ENCODE measurements at places on chromosomes 11 and 22.
A peak's percentile ranks its signal among the peaks of the same experiment; 100 is the strongest.

- DNase-seq, result peak; percentile 51
Measured at GRCh38 chr11:1341928-1342524, 32.6 kb upstream of the TOLLIP start.

GRCh38 chr11:1567721-1568100 is 4.4 kb downstream of the DUSP8 start:
- no peak for DNase-seq

- DNase-seq, result no peak
Measured at GRCh38 chr22:33062361-33062760, 4.2 kb upstream of the SYN3 start.

DNA sequence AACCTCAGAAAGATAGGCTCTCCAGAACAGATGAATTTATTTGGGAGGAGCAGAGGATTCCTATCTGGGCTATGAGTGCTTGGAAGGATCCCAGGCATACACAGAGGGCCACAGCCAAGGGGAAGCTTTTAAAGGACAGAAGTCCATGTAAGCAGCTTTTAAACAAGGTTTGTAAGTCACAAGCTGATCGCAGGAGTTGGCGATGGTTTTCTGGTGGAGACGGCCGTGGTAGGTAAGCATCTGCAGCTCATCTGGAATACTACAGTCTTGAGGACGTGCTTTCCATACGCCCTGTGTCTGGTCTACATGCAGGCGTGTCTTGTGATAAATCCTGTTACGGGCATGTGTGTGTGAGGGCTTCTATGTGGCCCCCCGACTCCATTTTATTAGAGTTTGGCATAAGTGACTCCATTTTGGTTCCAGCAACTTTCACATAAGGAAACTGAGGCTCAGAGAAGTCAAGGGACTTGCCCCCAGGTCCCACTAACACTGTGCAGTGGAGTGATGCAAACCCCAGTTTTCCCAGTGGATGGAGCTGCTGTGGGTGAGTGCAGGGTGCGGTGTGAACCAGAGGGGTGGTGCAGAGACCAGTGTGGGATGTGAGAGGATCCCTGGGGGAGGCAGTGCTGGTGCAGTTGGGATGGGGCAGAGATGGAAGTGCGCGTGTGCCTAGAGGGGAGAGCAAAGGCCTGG is 11.8 kb upstream of the ACY3 start:
- DNase-seq, result no peak

DNA sequence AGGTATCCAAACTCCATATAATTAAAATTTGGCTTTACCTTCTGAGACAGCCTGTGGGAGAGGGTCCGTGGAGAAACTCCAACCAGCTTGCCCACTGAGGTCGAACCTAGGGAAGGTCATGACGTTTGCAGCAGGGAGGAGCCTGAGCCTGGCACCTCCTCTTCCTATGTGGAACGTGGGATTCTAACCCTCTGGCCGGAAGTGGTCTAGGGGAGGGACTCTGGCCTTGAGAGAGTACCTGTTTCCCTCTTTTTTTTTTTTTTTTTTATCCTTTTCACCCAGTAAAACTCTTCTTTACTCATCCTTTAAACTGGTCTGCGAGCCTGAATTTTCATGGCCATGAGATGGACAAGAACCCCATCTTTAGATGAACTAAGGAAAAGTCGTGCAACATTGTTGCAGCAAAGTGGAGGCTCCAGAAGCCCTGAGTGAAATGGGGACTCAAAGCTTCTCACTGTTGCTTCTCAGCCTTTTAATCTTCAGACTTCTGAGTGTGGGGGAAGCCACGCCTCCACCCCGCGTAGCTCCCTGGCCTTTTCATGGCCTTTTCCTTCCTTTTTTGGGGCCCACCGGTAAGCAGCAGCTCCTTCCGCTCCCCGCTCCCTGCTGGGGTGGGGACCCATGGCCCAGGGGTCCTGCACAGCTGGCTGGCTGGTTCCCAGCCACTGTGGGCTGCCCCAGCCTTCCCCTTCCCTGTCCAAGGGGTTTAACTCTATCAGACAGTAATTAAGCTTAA is 1359.9 kb downstream of the LRRC4C start:
- no peak for DNase-seq

DNA sequence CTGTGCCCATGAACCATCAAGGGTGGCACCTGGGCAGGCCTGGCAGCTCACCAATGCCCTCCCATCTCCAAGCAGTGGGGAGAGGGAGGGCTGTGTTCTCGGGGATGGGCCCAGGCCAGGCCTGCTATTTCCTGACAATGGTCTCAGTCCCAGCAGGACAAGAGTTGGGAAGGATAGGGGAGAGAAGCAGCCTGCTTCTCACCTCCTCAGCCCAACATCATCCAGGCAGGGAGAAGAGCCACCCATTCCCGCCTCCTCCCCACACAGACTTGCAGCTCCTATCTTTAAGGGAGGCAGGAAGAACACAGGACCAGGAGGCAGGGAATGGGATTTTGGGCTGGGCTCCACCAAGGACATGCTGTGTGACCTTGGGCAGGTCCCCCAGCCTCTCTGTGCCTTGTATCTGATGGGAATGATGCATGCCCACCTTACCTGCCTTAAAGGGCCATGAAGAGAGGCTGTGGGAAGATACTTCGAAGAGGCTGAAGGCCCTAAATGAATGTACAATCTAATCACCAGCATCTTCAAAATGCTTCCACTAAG is 108.7 kb downstream of the DSCAML1 start:
- no peak for DNase-seq

GRCh38 chr22:36595940-36596339 is 67.0 kb upstream of the EIF3D start:
- no peak for DNase-seq

DNA sequence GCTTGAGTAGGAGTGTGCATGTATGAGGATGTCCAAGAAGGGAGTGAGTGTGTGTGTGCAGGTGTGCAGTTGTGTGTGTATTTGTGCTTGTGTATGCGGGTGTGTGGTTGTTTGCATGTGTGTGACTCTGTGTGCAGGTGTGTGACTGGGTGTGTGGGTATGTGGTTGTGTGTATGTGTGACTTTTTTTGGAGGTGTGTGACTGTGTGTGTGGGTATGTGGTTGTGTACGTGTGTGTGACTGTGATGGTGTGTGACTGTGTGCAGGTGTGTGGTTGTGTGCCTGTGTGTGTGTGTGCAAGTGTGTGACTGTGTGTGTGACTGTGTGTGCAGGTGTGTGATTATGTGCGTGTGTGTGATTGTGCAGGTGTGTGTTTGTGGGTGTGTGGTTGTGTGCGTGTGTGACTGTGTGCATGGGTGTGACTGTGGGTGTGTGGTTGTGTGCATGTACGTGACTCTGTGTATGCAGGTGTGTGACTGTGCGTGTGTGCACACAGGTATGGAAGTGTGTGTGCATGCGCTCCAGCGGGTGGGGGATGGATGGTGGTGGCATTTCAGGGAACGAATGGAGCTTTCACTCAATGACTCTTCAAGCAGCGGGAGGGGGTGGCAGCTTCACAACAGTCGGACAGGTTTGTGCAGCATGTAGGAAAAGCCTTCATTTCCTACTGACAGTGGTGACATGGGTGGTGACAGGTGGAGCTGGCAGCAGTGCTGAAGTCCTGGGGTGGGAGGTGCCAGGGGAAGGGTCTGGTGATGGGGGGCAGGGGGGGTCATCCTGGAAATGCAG is 47.6 kb downstream of the CACNA1I start:
- no peak for DNase-seq

GRCh38 chr11:20342347-20343141 is 21.0 kb upstream of the HTATIP2 start:
- DNase-seq, result no peak

DNA sequence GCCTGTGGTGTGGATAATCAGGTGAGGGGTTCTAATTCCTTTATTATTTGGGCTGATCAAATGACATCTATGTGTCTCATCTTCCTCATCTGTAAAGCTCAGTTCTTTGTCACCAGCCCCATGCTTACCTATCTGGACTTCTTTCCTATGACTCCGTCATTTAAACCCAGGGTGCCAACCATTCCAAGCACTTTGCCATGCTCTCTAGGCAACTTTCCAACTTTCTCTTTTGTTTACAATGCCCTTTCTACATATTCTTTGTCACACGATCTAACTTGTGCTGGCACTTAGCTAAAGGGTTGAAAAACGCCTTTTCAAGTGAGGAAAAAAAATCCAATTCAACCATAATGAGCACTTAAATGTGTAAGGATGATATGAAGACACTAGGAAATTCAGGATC is 27.9 kb downstream of the EXPH5 start:
- no peak for DNase-seq

GRCh38 chr11:118748056-118748455 is 42.9 kb downstream of the DDX6 start:
- no peak for DNase-seq

GRCh38 chr22:37310815-37311595 is 28.7 kb downstream of the CYTH4 start:
- DNase-seq, result no peak

GRCh38 chr11:129729216-129729615 is 86.4 kb upstream of the TMEM45B start:
- DNase-seq, result no peak

DNA sequence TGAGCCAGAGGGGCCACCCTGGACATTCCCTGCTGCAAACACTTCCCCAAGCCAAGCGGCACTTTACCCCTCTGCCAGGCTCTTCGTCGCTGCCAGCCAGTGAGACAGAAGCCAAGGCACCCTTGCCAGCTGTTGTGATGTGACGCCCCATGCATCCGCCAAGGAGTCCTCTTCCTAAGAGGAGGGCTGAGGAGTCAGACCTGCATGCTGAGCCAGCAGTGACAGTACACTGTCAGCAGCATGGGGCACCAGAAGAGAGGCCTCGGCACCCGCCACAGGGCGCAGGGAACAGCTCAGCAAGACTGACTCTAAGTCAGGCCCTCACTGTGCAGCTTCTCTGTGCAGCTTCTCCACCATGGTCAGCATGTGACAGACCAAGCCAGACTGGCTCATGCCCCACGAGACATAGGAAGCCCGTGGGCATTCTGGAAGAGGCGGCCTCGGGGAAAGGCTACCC is 26.4 kb downstream of the VPS37C start:
- no peak for DNase-seq

- no peak for DNase-seq
Measured at GRCh38 chr22:44525941-44526778, 28.1 kb upstream of the RTL6 start.

GRCh38 chr11:27700351-27701301 is at the start of gene BDNF:
Gene BDNF, minus strand, starts transcription at chr11:27700455. Its CDS starts 41,891 bp downstream, at chr11:27658564.
- DNase-seq, result peak; percentile 75

DNA sequence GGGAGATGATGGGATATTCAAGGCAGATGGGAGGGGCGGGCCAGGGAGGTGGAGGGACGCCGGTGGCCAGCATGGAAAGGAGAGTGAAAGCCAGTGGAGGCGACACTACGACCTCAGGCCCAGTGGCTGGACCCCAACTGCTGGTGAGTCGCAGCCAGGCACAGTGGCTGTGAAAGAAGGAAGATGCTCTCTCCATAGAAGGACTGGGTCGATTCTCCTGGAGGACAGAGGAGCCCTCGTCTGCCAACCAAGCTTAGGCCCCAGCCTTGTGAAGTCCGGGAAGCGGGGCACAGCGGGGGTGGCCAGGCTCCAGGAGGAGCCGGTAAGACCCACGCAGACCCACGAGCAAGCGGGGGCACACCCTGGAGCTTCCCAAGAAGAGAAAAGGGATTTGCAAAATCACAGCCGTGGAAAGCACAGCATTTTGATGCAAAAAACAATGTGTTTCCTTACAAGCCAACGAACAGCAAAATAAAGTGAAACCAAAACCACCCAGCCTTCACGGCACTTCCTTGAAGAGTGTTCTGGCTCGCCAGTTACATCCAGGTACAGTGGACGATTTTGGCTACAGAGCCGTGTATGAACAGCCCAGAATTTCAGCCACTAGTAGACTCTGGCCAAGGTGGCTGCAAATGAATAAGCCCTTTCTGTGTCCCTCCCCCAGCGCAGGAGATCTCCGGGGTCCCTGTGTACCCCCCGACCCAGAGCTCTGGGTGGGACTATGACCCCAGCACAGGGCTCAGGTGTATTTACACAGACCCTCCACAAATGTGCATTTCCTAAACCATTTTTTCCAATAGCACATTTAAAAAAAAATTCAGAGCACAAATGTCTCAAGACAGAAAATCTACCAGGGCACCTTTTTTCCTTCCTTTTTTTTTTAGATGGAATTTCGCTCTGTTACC is 96.9 kb downstream of the TRMU start:
- DNase-seq, result no peak

- DNase-seq, result peak; percentile 76
Measured at GRCh38 chr11:2305140-2305778, 3.4 kb downstream of the TSPAN32 start.

GRCh38 chr11:93329936-93330445 is 551 bp upstream of the DEUP1 start:
- DNase-seq, result no peak

DNA sequence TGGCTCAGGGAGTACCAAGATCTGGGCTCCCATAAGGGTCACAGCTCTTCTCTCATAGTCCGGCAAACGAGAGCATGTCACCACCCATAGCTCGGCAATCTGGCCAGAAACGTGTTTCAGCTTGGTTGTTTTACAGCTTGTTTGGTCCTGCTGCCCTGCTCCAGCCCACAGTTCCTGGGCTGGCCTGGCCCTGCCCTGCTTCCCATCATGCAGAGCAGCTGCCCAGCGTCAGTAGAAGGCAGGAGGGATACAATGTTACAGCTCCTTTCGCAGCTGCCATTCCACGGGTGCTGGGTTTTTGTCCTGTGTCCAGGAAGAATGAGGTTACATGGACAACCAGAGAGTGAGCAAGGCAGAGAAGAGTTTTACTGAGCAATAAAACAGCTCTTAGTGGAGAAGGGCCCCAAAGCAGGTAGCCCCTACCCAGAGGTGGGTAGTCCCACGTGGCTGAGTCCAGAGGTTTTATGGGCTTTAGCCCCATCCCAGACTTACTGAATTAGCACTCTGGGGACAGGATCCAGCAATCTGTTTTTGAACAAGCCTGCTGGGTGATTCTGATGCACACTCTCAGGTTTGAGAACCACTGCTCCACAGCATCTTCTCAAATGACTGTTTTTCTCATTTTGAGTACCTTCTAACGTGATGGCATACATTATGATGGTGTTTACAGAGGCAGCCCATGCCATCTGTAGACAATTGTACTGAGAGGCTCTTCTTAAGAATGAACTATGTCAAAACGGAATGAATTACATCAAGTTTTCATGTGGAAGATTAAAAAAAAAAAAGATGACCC is 5.8 kb upstream of the MS4A18 start:
- no peak for DNase-seq

DNA sequence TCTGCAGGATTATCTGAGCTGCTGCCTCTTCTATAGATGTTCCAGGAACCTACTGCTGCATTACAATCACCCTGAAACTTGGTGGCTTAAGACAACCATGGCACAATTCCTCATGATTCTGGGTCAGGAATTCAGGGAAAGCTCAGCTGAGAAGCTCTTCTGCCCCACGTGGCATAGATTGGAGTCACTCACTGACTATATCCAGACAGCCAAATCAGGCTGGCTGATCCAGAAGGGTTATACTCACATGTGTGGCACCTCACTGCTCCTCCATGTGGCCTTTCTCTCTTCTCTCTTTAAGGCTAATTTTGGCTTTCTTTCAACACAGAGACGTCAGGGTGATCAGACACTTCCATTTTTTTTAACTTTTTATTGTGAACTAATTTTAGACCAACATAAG is 125.5 kb downstream of the BBOX1 start:
- DNase-seq, result peak; percentile 15

DNA sequence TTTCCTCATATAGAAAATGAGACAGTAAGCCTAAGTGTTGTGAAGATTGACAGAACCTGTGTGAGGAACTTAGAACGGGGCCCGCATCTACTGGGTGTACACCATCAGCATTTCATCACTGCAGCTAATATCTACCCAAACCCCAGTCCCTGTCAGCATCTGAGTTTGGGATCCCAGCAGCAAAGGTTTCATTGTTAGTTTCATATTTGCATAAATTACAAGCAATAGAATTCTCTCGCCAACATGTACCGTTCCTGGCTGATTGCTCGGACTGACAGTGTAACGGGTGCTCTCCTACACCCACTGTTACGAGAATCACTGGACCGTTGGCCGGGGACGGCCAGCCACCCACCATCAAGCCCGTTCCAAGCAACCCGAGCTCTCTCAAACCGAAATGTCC is 10.4 kb upstream of the TMPRSS6 start:
- DNase-seq, result no peak
